ENCODE measurements at places on chromosomes 6 and 20.

GRCh38 chr6:71079677-71080076 is 122.8 kb upstream of the B3GAT2 start:
- DNase-seq: peak; percentile 19

DNA sequence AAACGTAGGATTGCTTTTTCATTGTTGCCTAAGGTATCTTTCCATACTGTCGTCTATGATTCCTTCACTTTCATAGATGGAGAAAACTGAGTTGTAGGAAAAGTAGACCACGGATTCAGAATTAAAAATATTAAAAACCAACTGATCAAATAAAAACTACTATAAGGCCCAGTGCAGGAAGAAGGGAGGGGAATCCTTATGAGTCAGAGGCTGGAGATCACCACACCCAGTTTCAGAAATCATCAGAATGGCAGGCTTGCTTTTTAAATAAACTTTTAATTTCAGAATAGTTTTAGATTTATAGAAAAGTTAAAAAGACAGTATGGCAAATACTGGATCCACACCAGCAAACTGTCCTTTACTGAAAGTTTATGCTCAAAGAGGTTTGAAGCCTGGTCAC is 32.0 kb upstream of the POPDC3 start:
- DNase-seq: no peak

GRCh38 chr6:129485746-129486145 is 224.2 kb downstream of the ARHGAP18 start:
- no peak for DNase-seq

DNA sequence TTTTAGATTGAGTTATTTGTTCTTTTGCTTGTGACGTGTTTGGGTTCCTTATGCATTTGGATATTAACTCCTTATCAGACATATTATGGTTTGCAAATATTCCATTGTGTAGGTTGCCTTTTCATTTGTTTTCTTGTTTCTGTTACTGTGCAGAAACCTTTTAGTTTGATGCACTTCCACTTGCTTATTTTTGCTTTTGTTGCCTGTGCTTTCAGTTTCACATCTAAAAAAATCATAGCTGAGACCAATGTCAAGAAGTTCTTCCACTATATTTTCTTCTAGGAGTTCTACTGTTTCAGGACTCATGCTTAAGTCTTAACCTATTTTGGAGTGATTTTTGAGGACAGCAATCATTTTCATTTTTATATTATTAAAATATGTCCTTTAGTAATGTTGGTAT is 113.5 kb downstream of the EPM2A start:
- no peak for DNase-seq

DNA sequence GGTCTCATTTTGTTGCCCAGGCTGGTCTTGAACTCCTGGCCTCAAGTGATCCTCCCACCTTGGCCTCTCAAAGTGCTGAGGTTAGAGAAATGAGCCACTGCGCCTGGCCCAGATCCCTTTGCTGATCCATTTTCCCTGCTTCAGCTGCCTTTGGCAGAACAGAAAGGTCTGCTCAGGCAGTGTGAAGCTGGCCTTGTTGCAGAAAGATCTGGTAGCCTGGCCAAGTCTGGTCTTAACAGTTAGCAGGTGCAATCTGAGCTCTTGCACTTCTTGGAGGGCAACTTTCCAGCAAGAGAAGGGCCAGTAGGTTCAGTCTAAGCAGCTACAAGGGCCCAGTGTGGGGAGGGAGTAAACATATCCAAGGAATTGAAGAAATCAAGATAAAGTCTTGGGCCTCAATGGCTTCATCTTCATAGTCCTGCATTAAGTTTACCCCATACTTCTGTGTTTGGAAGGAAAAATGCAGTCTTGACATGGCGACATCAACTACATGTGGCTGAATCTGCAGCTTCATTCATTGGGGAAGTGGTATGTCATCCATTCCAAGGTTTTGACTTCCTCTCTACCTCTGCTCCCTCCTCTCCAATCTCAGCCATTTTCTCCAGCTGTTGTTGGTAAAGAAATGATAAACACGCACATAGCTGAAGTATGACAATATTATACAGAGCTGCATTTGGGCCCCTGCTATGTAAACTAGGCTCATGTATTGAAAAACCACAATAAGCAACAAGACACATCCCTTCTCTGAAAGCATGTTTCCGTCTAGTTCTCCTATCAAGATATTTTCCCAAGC is 39.0 kb upstream of the NEDD9 start:
- peak; percentile 87 for DNase-seq

GRCh38 chr6:31933537-31933936 is 6.0 kb downstream of the C2 start:
- DNase-seq: no peak

DNA sequence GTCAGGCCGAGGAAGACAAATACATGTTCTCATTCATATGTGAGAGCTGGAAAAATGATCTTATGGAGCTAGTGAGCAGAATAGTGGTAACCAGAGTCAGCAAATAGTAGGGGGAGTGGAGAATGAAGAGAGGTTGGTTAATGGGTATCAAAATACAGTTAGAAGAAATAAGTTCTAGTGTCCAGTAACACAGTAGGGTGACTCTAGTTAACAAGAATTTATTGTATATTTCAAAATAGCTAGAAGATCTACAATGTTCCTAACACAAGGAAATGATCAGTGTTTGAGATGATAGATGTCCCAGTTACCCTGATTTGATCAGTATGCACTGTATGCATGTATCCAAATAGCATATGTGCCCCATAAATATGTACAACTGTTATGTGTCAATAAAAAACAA is 128.4 kb downstream of the BCKDHB start:
- peak; percentile 52 for DNase-seq

- no peak for DNase-seq
Measured at GRCh38 chr6:87617405-87617804, 27.5 kb downstream of the ORC3 start.

DNA sequence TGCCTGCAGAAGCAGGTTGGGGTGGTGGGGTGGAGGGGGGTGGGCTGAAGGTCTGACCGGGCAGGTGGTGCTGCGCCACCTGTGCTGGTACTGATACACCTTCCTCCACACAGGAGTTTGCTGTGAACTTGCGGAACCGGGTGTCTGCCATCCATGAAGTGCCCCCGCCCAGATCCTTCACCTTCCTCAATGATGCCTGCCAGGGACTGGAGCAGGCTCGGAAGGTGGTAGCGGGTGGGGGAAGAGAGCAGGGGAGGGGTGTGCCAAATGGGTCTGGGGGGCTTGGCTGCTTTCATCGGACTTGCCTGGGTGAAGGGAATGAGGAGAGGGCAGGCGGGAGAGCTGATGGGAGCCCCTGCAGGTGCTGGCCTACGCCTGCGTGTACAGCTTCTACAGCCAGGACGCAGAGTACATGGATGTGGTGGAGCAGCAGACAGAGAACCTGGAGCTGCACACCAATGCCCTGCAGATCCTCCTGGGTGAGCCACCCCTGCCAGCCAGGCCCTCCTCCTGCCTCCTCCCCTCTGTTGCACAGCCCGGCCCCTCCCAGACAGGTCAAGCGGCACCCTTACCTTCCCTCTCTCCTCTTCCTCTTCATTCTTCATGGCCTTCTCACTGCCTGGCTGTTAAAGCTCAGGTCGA is 6.7 kb downstream of the DNPH1 start:
- no peak for DNase-seq

DNA sequence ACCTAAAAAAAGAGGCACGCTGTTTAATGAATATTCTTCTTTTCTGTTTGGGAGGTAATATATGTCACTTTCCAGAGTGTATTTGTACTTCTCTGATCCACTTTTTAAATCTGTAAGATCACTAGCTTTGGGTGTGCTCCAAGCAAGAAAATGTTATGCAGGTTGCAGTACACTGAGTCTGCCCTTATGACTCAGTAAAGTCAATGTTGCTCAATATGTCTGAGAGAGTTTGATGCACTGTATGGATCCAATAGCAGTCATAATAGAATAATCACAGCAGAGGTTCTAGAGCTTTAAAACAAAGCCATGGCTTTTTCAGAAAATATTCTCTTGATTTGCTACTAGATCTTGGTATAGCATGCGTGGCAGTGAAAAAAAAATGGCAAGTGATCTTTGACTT is 525.3 kb upstream of the HTR1E start:
- no peak for DNase-seq

DNA sequence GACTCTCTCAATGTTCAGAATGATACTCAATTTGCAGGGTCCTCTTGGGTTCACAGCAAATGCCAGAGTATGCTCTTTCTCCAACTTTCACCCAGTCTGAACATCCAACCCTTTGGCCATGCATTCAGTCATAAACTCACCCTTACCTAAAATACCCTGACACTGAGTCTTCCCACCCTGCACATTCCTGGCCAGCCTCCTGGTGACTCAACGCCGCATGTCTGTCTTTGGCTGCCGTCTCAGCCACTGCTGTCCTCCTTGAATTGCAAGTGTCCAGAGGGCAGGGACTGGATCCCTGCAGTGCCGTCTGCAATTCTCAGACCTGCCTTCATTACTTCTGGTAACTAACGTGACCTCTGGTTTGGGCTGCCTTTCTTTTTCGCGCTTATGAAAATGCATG is 593.4 kb downstream of the QKI start:
- DNase-seq: no peak

GRCh38 chr6:37657112-37657886 is 40.4 kb downstream of the MDGA1 start:
- peak; percentile 71 for DNase-seq

DNA sequence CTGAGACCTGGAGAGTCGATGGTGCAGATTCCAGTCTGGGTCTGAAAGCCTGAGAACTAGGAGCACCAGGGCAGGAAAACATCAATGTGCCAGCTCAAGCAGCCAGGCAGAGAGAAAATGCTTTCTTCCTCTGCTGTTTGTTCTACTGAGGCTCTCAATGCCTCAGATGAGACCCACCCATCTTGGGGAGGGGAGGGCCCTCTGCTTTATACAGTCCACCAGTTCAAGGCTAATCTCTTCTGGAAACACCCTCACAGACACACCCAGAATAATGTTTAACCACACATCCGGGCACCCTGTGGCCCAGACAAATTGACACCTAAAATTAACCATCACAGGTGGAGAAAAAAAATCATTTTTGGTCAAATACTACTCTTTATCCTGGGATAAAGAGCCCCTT is 89.3 kb upstream of the SLC22A23 start:
- DNase-seq: no peak

DNA sequence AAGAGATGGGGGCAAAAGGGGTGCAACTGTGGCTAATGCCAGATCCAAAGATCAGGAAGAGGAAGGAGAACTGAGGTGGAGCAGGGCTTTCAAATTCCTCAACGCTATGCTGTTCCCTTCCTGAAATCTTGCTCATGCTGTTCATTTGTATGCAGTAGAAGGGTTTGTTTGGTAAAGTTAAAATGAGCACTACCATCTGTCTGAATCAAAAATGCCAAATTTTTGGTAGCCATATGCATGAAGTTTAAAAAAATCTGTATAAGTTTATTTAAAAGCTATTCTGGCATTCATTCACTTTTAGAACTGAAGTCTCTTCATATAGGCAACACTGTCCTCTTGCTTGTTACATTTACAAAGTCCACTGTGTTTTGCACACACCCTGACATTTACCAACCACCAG is 82.2 kb downstream of the FAM229B start:
- DNase-seq: no peak

DNA sequence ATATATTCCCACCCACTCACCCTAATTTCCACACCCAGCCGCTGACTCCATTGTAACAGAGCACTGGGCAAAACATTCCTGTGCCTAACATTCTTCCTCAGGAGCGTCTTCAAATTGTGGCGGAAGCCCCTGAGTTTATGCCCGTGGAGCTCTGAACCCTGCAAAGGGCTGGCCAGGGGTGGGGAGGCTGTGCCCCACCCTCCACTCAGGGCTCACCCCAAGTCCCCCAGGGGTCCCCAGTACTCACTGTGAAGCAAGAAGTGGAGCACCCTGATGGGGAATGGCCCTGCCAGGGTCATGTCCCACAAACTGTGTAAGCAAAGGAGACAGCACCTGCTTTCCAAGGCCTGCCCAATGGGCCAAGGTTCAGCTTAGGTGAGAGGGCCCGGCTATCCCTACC is 303.2 kb downstream of the PREX1 start:
- no peak for DNase-seq

DNA sequence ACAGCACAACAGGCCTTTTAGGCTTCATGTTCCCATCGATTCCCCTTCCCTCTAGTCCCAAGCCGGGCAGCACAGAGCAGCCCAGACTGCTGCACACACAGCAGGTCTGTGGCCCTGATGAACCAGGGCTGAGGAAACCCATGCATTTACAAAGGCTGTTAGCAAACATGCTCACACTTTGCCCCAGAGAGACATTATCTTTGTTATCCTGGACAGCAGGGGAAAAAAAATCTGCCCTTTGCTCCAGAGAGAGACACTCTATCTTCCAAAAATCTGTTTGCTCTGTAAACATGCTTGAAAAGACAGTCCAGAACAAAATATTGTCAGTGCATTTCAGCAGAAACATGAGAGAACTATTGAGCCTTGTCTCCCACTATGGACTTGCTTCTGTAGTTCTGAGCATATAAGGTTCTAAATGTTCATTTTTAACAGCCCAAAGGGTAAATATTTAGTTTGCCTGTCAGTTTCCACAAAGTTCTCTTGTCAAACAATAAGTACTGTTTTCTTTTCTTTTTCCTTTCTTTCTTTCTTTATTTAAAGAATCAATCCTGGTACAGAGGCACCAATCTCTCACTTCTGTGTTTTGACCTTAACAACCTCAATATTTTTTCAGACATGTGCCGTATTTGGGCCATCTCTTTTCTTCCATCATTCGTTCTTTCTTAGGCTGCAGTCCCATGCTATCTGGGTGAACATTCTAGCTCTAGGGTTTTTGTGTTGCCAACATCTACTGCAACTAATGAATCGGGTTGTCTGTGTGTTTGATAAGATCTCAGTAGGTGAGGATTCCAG is 468.0 kb downstream of the EPM2A start:
- no peak for DNase-seq

DNA sequence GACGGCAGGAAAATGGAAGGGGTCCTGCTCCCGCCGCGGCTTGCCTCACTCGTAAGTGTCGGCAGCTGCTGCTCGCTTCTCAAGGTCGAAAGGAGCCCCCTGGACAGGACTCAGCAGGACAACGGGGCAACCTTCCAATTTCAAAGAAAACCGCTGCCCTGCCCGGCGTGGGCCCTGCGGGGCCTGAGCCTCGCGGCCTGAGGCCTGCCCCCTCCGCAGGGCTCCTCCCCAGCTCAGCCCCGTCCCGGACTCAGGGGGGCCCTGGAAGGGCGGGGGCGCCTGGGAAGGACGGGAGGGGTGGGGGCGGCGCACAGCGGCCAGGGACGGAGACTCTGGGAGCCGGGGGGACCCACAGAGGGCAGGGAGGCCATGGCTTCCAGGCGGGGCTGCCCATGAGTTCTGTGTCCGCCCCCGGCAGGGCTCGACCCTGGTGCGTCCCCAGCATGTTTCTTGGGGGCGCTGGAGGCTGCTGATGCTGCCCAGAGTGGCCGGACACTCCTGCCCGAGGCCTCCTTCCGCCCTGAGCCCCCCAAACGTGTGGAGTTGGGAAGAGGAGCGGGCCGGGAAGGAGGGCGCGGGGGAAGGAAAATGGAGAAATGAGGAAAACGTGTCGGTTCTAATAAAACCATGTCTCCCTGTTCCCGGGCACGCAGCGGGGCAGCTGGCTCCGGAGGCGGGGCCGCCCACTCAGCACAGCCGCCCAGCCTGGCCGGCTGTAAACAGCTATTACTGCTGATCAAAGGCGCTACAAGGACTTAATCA is 114.6 kb downstream of the DLL1 start:
- DNase-seq: no peak

- no peak for DNase-seq
Measured at GRCh38 chr6:37897818-37898515, 78.4 kb downstream of the ZFAND3 start.

GRCh38 chr6:149983145-149983544 is 19.4 kb downstream of the ULBP1 start:
- DNase-seq: no peak

GRCh38 chr6:40961831-40962230 is 77.2 kb downstream of the UNC5CL start:
- DNase-seq: no peak
